ENCODE measurements at places on chromosomes 6 and 20. TPM values are rescaled to one million over a fixed set of nuclear protein-coding genes. Genes with fewer than 3 reads are reported as not detected.

The EPPIN gene
- not detected for total RNA-seq

The SCUBE3 gene
- 2.0 TPM for total RNA-seq

The IL20RA gene
- total RNA-seq, result 0.27 TPM

The LAMA4 gene
- 76.5 TPM for total RNA-seq

The HLA-DQB2 gene
- not detected for total RNA-seq

The SLC17A3 gene
- total RNA-seq, result not detected

The RGS17 gene
- total RNA-seq, result 8.7 TPM

The SAPCD1 gene
- total RNA-seq, result 0.27 TPM

The RNF5 gene
- total RNA-seq, result 70.4 TPM

The FOXA2 gene
- 0.33 TPM for total RNA-seq

The TTBK1 gene
- not detected for total RNA-seq

The HACE1 gene
- 14.6 TPM for total RNA-seq

The CPXM1 gene
- 2.0 TPM for total RNA-seq

The WFDC11 gene
- total RNA-seq, result not detected

The LY6G6C gene
- total RNA-seq, result not detected

The SLC22A1 gene
- total RNA-seq, result 2.8 TPM

The KIFC1 gene
- 148 TPM for total RNA-seq

The GRM4 gene
- total RNA-seq, result 0.06 TPM
